Right atrium auricular region (tissue), 2 donors: ENCODE measurements at places on chromosomes 16 and 17.

DNA sequence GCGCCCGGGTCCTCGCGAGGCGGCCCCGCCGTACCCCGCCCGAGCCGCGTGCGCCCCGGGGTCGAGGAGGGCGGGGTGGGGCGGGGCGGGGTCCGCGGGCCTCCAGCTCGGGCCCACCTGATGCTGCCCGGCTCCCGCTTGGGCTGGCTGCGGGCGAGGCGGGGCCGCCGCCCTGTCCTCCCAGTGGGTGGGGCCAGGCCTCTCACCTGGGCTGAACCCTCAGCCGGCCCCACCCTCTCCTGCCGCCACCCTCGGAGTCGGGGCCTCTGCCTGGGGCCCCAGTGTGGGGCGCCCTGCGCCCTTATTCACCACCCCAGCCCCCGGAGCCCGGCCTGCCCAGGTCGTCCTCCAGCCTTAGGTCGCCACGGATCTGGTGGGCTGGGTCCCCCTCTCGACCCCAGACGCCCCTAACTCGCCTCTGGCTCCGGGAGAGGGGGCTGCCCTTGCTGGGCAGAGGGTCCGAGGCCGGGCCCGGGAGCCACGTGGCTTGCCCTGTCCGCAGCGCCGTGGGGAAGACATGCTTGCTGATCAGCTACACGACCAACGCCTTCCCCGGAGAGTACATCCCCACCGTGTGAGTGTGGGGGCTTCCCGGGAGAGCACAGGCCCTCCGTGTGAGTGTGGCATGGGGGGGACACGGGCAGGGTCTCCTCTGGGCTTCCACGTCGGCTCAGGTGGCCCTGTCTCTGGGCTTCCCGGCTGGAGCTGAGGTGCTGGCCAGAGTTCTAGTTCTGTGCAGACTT is 578 bp downstream of the RAC3 start:
- DNase-seq = no peak

DNA sequence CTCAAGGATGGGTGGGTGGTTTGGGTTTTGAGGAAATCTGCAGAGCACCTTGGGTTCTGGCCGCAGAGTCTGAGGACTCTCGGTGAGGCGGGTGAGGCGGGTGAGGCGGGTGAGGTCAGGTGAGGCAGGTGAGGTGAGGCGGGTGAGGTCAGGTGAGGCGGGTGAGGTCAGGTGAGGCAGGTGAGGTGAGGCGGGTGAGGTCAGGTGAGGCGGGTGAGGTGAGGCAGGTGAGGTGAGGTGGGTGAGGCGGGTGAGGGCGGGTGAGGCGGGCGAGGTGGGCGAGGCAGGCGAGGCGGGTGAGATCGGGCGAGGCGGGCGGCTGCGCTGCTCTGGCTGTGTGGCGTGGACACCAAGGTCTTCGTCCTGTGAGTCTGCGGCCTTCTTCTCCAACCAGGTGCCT is 24.1 kb upstream of the RPL13 start:
- no peak for DNase-seq

DNA sequence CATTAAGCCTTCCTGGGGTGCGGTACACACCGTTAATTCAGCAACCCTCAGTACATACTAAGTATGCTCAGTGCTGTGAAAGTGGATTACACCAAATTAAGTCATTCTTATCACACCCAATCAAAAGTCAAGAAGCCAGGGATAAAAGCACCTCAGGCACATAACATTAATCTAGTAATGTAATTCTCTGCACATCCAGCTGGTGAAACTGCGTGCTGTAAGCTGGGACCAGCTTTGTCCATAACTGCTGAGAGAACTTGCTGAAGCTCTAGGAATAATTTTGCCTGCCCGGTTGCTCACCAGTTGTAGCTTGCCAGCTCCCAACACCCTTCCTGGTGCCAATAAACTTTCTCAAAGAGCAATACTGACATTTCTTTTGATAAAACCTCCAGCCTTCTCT is 44.9 kb downstream of the SLC47A1 start:
- DNase-seq = no peak

- DNase-seq = no peak
Measured at GRCh38 chr16:85594978-85595661, 18.0 kb upstream of the GSE1 start.

DNA sequence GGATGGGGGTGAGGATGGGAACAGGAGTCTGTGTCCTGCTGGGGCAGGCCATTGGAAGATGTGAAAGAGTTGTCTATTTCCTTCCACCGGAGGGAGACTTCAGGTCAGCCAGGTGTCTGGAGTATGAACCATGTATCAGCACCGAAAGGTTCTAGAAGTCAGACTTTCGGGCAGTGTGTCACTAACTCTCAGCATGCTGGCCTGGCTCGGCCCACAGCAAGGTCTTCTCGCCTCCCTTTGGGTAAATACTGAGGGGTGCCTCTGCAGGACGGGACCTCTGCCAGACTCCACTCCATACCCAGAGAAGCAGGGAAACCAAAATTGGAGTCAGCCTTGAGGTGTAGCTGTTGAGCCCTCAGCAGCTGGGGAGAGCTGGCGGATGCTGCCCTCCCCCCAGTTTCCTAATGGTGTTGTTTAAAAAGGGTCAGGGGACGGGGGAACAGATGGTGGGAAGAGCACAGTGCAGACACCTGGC is 507 bp downstream of the CIITA start:
- no peak for DNase-seq

DNA sequence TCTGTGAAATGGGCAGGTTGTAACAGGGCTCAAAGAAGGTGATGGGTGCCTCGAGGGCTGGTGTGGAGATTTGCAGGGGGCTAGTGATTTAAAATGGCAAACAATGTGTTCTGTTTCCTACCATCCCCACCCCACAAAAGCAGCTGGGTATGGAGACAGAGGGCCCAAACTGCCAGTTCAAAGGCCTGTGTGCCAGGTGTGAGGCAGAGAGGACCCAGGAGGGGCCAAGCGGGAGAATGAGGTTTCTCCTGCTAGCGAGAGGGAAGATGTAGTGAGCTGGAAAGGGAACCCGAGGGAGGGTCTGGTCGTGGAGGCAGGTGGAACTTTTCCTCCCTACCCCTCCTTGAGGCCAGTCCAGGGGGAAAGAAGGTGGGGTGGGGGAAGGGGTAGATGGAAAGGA is 39.4 kb downstream of the LAT start:
- DNase-seq = no peak

- DNase-seq = no peak
Measured at GRCh38 chr17:58527949-58528348, 13.5 kb upstream of the MTMR4 start.
